Right hindlimb (tissue), 1 donor: ENCODE measurements at places on chromosomes 2 and 18.
A peak's percentile ranks its signal among the peaks of the same experiment; 100 is the strongest.

DNA sequence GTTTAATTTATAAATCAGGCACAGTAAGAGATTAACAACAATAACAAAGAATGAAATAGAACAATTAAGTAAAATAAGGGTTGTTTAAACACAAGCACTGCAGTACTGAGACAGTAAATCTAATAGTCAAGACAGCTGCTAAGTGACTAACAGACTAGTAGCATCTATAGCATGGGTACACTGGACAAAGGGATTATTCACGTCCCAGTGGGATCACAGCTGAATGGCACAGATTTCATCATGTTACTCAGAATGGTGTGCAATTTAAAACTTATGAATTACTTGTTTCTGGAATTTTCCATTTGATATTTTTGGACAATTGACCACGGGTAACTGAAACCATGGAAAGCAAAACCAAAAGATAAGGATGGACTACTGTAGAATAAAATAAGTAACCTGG lies 161.9 kb upstream of the DAPL1 start:
- no peak for DNase-seq

- DNase-seq = no peak
These were observed 18.8 kb upstream of the FN1 start for GRCh38 chr2:215454519-215455246.

GRCh38 chr2:235044501-235045271 lies 92.9 kb downstream of the SH3BP4 start:
- no peak for DNase-seq

DNA sequence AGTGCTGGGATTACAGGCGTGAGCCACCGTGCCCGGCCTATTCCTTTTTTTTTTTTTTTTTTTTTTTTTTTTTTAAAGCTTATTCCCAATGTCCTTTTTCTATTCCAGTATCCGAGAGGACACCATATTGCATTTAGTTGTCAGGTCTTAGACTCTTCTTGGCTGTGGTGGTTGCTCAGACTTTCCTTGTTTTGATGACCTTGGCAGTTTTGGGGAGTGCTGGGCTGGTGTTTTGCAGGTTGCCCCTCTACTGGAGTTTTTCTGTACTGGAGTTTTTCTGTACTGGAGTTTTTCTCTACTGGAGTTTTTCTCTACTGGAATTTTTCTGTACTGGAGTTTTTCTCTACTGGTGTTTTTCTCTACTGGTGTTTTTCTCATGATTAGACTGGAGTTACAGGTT lies 149.2 kb downstream of the TANC1 start:
- DNase-seq = no peak

- peak; percentile 65 for DNase-seq
These were observed 56.8 kb downstream of the ATOH8 start for GRCh38 chr2:85810371-85811179.

- DNase-seq = peak; percentile 71
These were observed 807 bp downstream of the GAREM1 start for GRCh38 chr18:32469691-32470459.

- no peak for DNase-seq
These were observed 36.9 kb upstream of the KLF11 start for GRCh38 chr2:10006236-10007161.

DNA sequence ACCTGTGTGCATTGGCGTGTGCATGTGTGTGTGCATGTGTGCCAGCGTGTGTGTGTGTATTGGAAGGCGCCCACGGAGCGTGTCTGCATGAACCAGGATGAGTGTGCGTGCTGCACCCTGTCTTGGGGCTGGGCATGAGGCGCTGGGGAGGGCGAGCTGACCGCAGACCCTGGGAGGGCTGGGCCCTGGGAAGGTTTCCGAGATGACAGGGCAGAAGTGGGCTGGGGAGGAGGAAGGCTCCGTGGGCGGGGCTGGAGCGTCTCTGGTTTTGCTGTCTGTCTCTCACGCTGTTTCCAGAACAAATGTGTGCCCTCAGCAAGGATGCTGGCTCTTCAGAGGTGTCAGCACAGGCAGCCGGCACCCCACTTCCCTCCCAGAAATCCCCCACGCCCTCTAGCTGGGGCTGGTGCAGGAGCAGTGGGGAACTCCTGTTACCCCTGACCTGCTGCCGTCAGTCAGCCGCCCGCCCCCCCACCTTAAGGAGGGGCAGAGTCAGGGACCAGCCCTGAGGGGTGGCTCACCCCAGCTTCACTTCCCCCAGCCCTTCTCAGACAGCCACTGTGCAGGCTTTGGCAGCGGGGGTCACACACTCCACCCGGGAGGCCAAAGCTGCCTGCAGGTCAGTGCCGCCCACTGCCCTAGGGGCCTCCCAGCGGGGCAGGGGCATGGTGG lies at the start of gene GPR35:
Gene GPR35 (plus strand): TSS at position 531 of the 672 bp plus-strand sequence. CDS start 4,473 bp downstream, outside the sequence.
- DNase-seq = peak; percentile 44

DNA sequence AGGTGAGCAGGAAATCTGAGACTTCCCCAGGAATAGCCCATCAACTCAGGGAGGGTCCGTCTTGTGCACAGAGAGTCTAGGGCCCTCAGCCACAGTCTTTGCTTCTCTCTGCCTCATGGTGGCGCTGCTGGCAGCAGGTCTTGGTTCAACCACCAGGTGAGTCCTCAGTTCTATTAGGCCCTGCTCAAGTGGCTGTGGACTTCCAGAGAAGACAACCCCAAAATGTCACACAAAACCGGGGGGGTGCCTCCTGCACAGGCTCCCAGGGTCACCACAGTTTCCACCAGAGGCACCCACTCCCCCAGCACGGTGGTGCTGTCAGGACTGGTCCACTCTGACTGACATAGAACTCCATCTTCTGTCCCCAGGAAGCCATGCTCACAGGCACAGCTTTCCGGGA lies 2.4 kb upstream of the CHRNG start:
- peak; percentile 3 for DNase-seq

GRCh38 chr2:119263025-119263424 lies 39.4 kb downstream of the STEAP3 start:
- DNase-seq = no peak

DNA sequence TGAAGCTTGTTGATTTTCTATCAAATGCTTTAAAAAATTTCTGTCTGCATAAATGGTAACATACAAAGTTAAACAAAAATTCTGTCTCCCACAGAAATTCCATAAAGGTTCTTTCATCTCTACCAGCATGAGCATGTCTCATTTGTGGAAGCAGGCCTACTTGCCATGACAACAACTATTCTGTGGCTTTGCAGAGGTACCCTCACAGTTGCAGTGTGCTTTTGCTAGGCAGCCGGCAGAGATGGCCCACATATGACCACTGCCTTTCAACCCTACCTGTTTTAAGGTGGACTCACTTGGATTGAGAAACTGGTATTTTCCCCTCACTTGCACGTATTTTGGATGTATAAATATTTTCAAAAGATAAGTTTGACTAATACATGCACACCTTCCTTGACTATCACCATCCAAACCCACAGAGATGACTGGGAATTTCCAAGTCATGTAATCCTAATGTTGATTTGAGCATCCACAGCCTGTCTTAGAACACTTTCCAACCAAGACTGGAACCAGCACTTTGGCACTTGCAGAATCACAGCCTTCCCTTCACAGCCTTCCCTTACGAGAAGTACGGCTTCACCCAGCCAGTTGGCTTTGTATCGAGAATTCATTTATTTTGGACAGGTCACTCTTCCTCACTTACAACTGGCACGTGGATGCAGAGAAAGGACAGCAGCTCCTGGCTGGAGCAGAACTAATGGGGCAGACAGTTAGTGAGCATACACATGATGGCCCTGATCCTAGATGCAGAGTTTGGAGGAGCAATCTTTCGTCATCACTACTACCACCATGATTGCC lies 9.3 kb upstream of the FHL2 start:
- peak; percentile 45 for DNase-seq

GRCh38 chr18:13584825-13585224 lies 141.5 kb downstream of the FAM210A start:
- DNase-seq = no peak

GRCh38 chr2:127586746-127587295 lies 51.3 kb downstream of the MYO7B start:
- no peak for DNase-seq

- no peak for DNase-seq
These were observed 59.0 kb downstream of the MOGAT1 start for GRCh38 chr2:222730366-222730999.

GRCh38 chr2:45273412-45274249 lies 264.4 kb upstream of the SIX2 start:
- no peak for DNase-seq

- DNase-seq = no peak
These were observed 6.5 kb downstream of the CLHC1 start for GRCh38 chr2:55225481-55226020.

DNA sequence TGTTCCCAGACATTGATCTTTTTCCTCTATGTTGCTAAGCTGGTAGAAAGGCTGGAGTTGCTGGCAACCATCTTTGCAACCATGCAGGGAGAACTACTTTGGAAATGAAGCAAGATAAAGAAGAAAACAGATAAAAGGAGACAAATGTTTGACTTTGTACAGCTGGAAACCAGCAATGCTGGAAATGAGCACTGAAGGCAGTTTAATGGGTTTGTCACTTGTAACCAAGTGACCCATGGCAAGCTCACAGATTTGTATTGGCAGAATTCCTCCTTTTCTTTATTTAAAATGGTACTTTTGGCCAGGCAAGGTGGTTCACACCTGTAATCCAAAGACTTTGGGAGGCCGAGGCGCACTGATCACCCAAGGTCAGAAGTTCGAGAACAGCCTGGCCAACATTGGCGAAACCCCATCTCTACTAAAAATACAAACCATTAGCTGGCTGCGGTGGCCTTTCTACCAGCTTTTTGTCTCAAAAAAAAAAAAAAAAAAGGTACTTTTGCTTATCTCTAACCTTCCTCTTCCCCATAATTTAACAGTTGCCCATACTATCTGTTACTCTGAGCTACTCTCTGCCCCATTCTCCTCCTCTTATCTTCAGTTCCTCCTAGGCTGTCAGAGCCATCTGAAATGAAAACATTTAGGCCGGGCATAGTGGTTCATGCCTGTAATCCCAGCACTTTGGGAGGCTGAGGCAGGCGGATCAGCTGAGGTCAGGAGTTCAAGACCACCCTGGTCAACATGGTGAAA lies 2.0 kb upstream of the BOLA3 start:
- no peak for DNase-seq

GRCh38 chr18:3528231-3528630 lies 78.3 kb downstream of the TGIF1 start:
- no peak for DNase-seq

- peak; percentile 90 for DNase-seq
These were observed 71.7 kb downstream of the HS1BP3 start for GRCh38 chr2:20578895-20579825.

DNA sequence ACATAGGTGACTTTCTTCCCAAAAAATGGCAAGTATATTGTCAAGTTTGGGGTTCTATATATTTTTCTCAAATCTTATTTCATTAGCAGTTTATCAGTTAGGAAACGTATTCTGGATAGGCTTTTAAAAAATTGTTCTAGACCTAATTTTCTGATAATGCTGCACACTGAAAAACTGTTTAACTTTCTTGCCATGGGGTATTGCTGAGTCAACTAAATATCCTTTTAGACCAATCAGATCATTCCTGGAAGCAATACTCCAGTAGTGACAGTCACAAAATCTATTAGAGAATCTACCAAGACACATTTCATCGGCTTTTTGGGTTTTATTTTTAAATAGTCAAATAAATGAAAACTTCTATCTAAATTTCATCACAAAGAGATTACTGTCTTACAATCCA lies 440.6 kb downstream of the LRRTM4 start:
- no peak for DNase-seq

- no peak for DNase-seq
These were observed 141.9 kb downstream of the SUCLG1 start for GRCh38 chr2:84317135-84317534.

GRCh38 chr2:175399326-175399725 lies 217.8 kb upstream of the ATP5MC3 start:
- DNase-seq = no peak

GRCh38 chr2:45993476-45993991 lies 303.7 kb upstream of the EPAS1 start:
- DNase-seq = peak; percentile 55

DNA sequence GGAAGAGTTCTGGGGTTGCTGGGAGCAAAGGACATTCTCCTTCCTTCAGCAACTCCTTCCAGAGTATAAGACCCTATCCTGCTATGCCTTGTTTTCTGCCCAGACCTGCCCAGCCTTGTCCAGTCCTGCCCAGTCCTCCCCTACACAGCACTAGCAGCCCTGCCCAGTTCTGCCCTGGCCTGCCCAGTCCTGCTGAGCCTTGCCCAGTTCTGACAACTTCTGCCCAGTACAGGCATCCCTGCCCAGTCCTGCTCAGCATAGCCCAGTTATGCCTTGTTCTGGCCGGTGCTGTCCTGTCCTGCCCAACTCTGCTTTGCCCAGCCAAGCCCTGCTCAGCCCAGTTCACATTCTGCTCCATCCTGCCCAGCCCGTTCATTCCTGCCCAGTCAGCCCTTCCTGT lies 44.9 kb upstream of the ALK start:
- no peak for DNase-seq

GRCh38 chr2:14567561-14567960 lies 65.0 kb upstream of the LRATD1 start:
- no peak for DNase-seq

DNA sequence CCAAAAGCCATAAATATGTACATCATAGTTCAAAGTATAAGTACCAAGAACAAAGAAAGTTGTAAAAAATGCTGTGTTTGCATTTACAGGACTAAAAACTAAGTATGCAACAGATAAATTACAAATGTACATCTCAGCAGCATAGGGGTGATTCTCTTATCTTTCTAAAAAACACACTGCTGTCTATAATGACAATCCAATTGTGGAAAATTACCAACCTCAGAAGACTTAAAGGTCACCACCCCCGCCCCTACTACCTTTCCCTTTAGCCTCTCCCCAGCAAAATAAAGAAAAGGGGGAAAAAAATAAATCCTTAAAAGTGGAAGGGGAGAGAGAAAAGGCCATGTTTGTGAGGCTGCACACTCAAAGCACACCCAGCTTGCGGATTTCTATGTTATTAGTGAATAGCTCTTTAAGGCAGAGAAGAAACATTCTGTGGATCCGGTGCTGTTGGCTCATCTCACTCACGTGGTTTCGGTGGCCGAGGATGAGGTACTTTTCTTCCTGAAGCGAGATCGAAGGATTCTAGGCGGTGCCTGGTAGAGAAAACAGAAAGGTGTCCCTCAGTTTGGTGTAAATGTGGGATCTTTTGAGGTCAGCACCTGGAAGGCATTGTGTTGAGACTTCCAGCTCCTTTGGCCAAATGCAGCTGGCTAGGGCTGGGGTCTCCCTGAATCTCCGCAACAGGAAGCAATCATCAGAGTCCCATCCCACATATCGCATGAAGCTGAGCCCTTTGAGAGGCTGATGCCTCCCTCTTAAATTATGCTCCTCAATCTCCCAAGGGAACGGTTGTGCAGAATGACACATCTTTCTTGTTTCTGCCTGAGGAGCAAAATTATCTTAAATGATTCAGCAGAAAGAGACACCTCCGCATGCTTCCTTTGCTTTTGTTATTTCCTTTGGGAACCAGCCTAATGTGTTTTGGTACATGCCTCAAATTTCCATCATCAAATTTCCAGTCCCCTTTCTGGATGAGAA lies 17.6 kb downstream of the MRPL35 start:
- DNase-seq = no peak

DNA sequence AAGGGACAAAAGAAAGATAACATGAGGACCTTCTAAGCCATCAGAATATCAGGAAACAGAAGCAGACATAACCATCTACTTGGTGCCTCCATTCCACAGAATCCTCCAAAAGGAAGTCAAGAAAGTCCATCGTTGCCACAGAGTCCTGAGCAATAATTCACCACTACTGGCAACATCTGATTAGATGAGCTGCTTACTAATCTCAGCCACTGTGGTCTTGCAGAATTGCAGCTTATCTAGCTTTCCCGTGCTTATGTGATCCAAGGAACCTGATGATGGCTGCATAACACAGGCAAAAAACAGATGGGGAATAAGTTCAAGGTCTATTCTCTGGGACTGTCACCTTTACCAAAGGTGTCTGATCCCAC lies 278.5 kb downstream of the AFF3 start:
- no peak for DNase-seq
